ENCODE measurements at places on chromosomes 7 and 10.

DNA sequence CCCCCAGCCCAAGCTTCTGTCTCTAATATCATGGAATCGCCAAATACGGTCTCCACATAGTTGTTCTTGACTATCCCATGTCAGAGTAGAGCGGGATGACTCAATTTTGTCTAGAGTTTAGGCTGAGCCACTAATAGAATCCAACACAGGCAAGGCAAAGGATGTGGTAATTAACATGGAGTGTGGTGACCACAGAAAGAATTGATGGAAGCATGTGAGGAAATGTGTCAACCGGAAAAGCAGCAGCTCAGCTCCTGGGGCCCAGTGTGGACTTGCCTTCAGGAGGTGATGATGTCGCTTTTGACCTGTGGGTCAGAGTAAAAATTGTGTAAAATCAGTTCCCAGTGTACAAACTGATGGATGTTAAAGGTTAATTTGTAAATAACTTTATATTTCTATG is 139.3 kb upstream of the KLF6 start:
- no peak for DNase-seq

GRCh38 chr10:81909453-81909852 is 34.5 kb downstream of the NRG3 start:
- no peak for DNase-seq

DNA sequence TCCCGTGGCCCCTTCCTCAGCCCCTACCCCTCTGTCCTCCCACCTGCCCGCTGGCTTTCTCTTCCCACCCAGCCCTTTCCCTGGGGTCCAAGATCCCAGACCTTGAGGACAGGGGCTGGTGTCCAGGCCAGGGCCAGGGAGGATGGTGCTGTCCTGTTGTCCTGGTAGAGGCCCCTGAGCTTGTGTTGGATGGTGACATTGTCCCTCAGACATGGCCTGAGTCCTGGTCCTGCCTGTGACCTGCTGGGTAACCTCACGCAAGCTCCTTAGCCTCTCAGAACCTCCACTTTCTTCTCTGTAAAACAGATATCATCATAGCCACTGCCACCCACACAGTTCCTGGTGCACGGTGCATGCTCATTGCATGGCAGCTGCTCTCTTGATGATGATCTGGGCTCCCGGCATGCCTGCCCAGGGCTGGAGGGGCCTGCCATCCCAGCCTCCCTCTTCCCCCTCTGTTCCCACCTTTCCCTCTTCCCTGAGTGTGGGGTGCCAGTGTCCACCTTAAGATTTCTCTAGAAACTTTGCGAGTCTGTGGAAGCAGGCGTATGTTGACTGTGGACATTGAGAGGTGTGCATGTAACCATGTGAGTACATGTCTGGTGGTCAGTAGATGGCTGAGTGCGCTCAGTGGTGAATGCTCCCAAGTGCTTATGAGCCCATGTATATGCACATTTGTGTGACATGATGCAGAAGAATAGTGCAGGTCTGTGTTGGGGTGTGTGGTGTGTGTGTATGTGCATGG is 60.4 kb downstream of the NEURL1 start:
- no peak for DNase-seq

GRCh38 chr10:98589007-98589406 is 142.3 kb upstream of the HPS1 start:
- DNase-seq = no peak

GRCh38 chr10:27153845-27154193 is 365 bp downstream of the YME1L1 start:
- DNase-seq = no peak

GRCh38 chr7:7125963-7126362 is 56.4 kb upstream of the C1GALT1 start:
- DNase-seq = no peak

GRCh38 chr7:35817181-35817580 is 16.3 kb downstream of the SEPTIN7 start:
- DNase-seq = no peak

GRCh38 chr7:127678337-127678736 is 26.3 kb downstream of the SND1 start:
- no peak for DNase-seq

DNA sequence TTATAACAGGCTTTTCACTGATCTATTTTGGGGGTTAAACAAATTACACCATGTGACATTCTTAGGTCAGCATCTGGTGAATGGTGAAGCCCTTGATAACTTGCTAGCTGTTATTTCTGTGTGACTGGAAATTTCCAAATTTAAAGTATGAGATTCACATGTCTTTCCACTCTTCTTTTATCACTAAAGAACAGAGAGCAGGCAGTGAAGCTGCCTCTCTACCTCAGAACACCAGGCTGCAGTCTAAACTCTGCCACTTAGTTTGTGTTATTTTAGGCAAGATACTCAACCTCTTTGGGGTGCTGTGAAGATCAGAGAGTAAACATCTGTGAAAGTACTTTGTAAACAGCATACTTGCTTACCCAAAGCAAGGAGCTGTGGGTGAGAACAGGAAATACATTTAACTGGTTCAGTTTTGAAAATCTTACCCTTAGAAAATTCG is 15.5 kb upstream of the SP4 start:
- no peak for DNase-seq

GRCh38 chr7:103075337-103075918 is 488 bp downstream of the ARMC10 start:
- DNase-seq = peak; percentile 68

GRCh38 chr10:102608487-102608886 is 35.8 kb upstream of the TRIM8 start:
- DNase-seq = no peak

GRCh38 chr7:99707096-99707495 is 27.3 kb upstream of the CYP3A5 start:
- DNase-seq = no peak

DNA sequence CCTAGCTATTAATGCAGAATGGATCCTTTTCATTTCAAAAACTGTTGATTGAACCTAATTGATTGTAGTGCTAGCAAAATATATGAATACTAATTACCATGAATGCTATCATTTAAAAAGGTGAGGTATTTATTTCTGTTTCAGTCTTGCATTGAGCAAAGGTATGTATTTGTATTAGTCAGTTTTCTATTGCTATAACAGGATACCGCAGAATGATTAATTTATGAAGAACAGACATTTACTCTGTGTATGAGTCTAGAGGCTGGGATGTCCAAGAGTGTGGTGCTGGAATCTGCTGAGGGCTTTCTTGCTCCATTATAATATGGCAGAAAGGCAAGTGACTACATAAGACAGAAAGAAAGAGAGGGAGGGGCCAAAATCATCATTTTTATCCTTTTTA is 199.2 kb downstream of the KIF20B start:
- DNase-seq = no peak

GRCh38 chr7:106952658-106953231 is 87.7 kb downstream of the PIK3CG start:
- DNase-seq = no peak

Data from activated gamma-delta T cell (primary cell).